ENCODE measurements at places on chromosomes 5 and 9.

- peak; percentile 77 for DNase-seq
Observed at GRCh38 chr5:1140171-1140817, 28.4 kb upstream of the SLC12A7 start.

DNA sequence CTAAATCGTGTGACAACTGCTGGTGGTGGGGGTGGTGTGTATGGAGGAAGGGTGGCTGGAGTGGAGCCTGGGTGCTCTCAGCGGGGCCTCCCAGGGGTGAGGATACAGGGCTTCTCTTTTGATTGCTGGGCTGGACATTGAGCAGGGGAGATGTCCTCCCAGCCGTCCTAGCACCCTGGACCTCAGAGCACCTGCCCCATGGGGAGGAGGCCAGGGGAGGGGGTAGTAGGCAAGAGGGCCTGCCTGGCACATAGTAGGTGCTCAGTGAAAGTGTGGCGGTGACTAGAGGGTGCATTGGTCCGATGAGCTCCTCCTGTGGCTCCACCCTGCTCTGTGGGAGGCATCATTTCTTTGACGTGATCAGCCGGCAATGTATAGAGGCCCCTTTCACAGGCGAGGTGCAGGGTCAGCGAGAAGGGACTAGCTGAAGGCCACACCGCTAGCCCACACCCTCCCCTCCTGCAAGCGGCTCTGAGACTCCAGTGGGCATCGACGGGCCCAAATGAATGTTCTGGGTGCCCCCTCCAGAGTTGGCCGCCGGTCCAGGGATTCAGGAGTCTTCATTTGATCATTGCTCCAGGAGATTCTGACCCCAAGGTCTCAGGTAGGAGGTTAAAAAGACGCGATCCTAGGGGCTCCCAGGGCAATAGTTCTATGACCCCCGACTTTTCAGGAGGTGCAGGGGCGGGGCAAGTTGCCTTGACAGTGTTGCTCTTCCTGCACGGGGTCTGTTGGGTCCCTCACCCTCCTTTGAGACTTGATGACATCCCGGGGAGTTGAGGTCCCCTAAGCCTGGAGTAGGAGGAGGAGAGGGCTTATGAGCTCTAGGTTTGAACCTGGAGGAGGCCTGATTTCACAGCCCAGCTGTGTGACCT lies 255.5 kb downstream of the PBX3 start:
- no peak for DNase-seq

DNA sequence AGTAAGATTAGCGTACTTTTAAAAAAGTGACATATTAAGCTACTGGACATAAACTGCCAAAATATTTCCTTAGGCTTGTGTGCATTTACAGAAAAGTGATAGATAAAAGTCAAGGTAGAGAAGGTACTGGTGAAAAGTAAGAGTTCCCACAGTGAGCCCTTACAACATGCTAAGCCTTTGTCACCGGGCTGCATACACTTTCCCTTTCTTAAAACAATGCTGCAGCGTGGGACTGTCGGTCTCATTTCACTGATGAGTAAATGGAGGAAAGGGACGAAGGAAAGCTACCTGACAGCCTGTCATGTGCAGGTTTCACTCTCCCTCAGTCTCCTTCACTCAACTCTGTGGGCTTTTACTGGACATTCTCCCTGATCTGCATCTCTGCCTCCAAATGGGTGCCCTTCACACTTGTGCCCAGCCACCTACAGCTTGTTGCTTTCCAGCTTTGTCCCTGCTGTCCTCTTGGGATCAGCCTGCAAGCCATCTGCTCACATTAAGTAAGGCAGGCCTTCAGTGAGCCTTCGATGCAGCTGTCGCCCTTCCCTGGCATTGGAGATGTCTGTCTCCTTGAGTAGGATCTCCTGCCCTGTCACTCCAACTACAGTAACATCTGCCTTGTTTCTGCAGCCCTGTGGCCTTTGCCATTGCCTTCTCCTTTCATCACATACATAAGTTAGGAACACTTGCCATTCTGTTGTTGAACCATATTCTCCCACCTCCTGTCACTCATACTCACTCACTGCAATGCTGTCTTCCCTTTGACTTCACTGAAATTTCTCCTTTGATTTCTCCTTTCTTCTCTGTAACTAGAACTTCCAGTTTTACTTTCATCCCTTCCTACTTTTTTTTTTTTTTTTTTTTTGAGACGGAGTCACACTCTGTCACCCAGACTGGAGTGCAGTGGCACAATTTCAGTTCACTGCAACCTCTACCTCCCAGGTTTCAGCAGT lies 9.3 kb upstream of the ROPN1L start:
- DNase-seq = no peak

GRCh38 chr9:78547831-78548230 lies 250.9 kb downstream of the PSAT1 start:
- DNase-seq = no peak

DNA sequence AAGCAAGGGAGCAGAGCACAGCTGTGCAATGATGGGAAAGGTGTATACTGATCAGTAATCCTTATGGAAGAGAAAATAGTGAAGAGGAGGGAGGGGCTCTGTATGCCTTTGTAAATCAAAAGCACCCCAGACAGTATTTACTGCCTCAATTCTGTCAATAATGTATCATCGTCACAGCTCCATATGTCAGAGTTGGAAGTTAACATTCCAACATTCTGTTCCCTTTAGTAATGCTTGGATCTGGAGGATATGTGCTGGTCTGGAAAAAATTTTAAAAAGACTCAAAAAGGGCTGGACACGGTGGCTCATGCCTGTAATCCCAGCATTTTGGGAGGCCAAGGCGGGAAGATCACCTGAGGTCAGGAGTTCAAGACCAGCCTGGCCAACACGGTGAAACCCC lies 310.4 kb downstream of the ACTL7B start:
- DNase-seq = no peak

DNA sequence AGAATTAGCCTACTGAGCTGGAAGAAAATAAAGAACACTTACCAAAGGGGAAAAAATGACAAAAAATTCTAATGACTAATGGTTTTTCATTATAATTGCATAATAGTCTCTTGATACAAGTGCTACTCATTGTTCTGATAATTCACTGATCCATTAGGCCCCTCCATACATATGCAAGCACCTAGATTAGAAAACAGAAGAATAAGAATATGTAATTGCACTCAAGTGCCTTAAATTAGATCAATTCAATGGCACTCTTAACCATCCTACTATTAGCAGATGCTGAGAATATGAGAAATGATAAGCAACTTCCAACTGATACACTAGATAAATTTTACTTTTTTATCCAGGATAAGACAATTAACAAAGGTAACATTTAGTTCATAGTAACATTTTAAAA lies 440.9 kb upstream of the C9orf72 start:
- no peak for DNase-seq

GRCh38 chr5:130267926-130268325 lies 363.7 kb downstream of the CHSY3 start:
- no peak for DNase-seq

DNA sequence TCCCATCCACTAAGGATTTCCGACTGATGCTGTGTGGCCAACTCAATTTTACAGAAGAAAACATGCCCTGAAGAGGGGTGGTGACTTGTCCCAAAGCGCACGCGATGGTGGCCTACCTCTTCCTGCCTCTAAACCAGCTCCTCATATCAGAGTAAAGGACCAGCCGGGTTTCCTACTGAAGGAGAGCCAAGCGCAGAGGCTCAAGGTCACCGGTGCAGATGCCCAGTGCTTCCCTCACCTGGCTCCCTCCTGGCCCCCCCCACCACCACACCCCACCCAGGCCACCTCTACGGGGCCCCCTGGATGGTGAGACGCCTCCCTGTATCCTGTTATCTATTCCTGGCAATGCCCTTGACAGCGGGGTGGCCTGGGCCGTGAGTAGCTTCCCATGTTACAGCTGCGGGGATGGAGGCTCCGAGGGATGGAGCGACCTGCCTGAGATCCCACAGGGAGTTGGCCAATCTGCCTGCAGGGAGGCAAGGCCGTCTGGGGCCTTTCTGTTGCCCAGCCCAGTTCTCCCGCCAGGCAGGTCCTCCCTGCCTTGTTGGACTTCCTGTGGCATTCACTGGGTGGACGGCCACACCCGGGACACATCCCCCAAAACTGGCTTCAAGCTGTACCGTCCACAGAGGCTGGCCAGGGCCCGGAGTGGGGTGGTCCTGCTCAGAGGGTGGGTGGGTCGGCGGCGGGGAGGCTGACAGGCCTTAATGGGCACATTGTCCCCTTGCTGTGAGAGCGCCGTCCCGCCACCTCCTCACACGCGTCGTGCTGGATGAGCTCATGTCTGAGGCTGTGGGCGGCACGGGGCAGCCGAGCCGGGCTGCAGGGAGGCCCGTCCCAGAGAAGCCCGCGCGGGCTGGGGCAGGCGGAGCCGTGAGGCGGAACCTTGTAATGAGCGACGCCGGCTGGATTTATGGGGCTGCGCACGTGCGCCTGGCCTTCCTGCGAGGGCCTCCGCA lies 72.5 kb downstream of the MACROH2A1 start:
- no peak for DNase-seq

GRCh38 chr5:143741421-143741820 lies 70.5 kb upstream of the HMHB1 start:
- no peak for DNase-seq

- DNase-seq = no peak
Observed at GRCh38 chr5:133723651-133724366, 111.5 kb upstream of the FSTL4 start.

DNA sequence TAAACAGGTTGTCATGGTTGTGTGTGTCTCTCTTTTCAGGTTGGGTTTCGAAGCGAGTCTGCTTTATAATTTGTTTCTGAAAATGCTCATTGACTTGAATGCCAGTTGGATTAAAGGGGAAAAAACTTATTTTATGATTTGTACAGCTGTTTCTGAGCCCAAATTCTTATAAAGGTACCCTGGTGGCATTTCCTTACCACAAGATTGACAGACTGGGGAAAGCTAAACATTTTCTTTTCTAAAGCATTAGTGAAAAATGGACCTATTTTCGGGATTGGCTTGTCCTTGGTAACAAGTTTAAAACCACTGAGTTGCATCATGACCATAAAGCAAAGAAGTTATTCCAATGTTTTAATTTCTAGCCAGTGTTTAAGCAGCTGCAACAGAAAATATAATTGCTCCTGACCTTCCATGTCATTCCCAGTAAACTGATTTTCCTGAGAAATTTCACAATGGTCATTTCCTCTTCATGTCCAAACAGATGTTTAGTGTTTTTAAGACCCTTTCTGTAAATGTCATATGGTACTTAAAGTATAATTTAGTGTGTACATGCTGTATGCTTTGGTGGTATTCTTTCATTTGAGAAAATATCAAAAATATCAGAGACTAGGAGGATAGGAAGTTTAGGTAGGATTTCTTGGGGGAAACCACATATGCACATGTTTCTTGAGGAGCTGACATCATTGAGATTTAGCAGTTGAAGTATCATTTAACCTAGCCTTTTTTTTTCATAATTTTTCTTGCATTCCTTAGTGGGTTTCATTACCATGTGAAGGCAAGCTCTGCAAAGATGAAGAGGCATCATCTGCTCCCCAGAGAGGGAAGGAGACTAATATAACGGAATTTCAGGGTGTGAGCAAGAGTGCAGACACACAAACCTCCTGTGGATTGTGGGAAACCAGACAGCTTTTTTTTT lies 667.1 kb upstream of the RGMB start:
- DNase-seq = no peak

- DNase-seq = no peak
Observed at GRCh38 chr9:136803551-136804508, 3.9 kb upstream of the RABL6 start.

DNA sequence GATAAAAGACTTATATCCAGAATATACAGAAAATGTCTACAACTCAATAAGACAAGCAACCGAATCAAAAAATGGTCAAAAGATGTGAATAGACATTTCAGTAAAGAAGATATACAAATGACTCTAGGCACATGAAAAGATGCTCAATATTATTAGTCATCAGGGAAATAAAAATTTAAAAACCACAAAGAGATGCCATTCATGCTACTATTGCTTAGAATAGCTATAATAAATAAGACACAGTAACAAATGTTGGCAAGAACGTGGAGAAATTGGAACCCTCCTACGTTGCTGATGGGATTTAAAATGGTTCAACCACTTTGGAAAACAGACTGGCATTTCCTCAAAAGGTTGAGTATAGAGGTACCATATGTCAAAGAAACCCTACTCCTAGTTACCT lies 39.8 kb downstream of the POLK start:
- no peak for DNase-seq

DNA sequence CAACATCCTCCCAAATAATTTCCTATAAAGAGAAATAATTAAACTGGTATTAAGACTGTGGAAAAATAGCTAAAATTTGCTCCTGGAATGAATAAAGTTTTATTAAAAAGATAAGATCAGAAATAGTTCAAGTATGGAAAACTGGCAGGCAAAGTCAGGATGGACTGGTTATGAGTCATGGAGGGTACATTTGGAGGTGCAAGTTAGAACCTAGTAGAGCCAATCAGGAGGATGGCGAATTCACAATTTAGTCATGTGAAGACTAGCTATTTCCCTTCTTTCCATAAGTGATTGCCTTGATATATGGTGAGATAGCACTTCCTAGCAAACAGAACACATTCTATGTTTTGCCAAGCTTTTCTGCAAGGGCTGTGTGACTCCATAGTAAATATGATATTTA lies 1303.5 kb downstream of the EFNA5 start:
- no peak for DNase-seq

DNA sequence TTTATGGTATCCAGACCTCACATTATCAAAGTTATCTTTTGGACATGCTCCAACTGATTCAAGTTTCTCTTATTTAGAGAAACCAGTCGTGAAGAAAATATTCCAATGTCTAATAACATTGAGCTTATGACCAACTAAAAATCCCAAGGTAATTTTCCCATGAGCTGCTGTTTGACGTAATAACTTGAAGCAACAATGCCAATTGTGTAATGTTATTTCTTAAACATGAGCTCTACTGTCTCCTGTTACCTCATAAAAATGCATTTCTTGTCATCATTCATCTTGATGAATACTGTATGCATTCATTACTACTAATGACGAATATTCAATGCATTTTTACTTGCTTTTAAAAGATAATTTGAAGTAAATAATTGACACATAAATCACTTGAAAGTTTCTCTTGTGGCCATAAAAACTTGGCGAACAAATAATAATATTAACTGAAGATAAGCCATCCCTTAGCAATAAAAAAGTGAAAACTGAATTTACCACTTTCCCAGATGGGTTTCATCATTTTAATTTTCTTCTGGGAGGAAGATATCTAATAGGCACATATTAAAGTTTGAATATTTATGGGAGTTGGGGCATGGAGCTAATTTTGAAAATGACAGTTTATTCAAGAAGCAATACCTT lies 424 bp upstream of the MARCOL start:
- DNase-seq = no peak

DNA sequence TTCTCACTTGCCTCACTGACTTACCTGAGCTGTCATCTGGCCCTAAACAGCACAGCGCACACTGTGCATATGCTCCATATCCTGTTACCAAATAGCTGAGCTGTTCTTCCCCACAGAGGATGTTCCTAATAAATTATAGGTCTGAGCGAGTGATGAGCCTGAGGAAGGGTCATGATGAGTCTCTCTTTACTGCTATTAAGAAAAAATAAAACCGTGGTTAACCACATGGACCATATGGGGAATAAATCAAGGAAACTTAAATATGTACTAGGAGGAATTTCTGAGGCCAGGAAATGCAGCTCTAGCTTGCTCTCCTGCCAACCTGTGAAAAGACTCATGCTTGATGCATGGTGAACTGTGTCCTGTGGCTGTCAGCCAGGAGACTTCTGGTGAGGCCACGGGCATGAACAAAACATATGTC lies 424.8 kb upstream of the DMAC1 start:
- DNase-seq = no peak
